ENCODE measurements at places on chromosomes 5 and 9. TPM values are rescaled to one million over a fixed set of nuclear protein-coding genes. Genes with fewer than 3 reads are reported as not detected.

DNA sequence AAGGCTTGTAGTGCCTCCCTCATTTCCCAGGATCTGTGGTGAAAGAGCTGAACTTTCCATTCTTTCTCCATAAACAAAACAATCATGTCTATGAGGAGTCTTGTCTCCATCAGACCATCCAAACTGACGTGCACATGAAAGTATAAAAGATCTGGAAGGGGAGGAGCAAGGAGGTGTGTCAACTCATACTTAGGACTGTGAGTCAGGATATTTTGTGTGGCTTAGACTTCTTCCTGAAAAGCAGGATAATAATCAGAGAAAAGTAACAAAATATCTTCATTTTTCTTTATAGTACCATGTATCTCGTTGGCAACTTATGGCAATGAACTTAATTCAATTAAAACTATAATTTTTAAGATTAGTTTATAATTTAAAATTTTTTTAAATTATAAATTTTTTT is 96.0 kb upstream of the PRRC1 start:
- DNase-seq = no peak
- H3K4me1 ChIP-seq = no peaks in the 10 kb centered on the region
- no peak overlapping the region for H3K27ac ChIP-seq
- H3K27me3 ChIP-seq = no peaks in the 10 kb centered on the region
- H3K4me3 ChIP-seq = no peak overlapping the region

DNA sequence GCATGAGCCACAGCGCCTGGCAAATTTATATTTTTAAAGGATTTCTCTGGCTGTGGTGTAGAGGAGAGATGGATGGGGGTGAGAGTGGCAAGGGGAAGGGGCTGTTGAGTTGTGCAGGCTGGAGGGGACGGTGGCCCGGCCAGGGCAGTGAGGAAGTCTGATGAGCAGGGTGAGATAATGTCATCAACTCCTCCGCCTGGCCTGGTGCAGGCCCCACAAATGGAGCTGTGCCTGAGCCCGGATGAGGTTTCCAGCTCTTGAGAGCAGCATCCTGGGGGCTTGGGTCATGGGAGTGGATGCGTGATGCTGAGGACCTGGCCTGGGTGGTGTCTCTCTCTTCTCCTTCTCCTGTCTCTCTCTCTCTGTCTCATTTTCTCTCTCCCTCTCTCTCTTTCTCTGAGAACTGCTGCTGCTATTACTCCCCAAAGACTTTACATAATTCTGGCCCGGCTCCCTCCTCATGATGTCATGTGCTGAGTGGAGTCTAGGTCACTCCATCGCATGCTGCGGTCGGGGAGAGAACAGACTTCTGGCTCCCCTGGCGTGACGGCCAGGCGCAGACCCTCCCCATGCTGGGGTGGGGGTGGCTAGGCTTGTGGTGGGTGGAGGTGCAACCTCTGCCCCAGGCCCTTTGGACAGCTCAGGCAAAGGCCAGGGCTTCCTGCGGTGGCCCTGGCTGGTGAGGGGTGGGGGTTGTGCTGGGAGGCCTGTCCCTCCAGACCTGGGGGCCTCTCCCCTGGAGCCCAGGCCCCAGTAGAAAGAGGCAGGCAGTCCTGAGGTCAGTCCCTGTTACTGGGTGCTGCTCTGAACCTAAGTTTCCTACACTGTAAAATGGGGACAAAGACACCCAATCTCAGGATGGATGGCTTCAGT is 26.4 kb downstream of the FGF18 start:
- peaks cover 6% of the 10 kb centered on the region for H3K36me3 ChIP-seq
- H3K27me3 ChIP-seq = no peaks in the 10 kb centered on the region
- DNase-seq = no peak
- H3K4me1 ChIP-seq = no peaks in the 10 kb centered on the region
- no peak overlapping the region for H3K4me3 ChIP-seq

- no peak overlapping the region for H3K27ac ChIP-seq
- H3K36me3 ChIP-seq = no peaks in the 10 kb centered on the region
- H3K4me1 ChIP-seq = peaks cover 9% of the 10 kb centered on the region
- no peaks in the 10 kb centered on the region for H3K27me3 ChIP-seq
Measured at GRCh38 chr9:87878989-87879511, 3.6 kb upstream of the SPATA31E1 start.

DNA sequence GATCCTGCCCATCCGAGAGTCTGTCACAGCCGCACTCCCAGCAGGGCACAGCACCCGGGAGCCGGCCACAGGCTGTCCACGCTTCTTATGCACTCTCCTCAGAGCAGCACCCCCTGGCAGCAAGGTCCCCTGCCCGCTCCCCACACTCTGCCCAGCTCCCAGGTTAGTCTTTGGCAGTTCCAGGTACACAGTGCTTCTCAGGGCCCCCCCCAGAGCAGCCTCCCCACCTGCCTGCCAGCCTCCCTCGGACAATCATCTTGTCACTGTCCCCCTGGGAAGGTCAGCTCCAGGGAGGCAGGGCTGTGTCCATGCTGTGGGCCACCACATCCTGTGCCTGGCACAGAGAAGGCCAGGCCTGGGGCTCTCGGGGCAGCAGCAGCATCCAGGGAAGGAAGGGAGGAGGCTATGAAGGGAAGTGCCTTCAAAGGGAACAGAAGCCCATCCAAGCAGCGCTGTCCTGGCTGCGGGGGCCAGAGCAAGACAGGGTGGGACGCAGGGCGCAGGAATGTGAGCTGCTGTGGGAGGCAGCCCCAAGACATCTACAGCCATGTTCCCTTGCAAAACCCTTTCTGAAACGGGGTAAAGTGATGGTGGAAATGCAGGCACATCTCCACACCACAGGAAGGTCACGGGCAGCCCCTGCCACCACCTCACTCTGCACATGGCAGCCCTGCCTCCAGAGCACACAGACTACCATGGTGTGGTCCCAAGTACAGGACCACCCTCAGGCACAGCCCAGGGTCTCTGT is 68.6 kb upstream of the ADAMTS2 start:
- H3K4me3 ChIP-seq = no peak overlapping the region
- no peak overlapping the region for H3K27ac ChIP-seq
- DNase-seq = no peak
- H3K36me3 ChIP-seq = peaks cover 6% of the 10 kb centered on the region

- no peak overlapping the region for H3K27ac ChIP-seq
- peaks cover 7% of the 10 kb centered on the region for H3K4me1 ChIP-seq
- DNase-seq = no peak
- no peaks in the 10 kb centered on the region for H3K36me3 ChIP-seq
Measured at GRCh38 chr5:56565644-56566043, 249.7 kb upstream of the MAP3K1 start.

GRCh38 chr9:8779478-8779877 is 979.9 kb upstream of the DMAC1 start:
- DNase-seq = no peak
- no peaks in the 10 kb centered on the region for H3K36me3 ChIP-seq
- no peak overlapping the region for H3K27ac ChIP-seq
- H3K27me3 ChIP-seq = no peaks in the 10 kb centered on the region

- no peak for DNase-seq
- H3K27me3 ChIP-seq = no peaks in the 10 kb centered on the region
- no peaks in the 10 kb centered on the region for H3K4me1 ChIP-seq
- H3K4me3 ChIP-seq = no peak overlapping the region
- no peaks in the 10 kb centered on the region for H3K36me3 ChIP-seq
Measured at GRCh38 chr5:109953761-109954160, 264.0 kb downstream of the MAN2A1 start.

DNA sequence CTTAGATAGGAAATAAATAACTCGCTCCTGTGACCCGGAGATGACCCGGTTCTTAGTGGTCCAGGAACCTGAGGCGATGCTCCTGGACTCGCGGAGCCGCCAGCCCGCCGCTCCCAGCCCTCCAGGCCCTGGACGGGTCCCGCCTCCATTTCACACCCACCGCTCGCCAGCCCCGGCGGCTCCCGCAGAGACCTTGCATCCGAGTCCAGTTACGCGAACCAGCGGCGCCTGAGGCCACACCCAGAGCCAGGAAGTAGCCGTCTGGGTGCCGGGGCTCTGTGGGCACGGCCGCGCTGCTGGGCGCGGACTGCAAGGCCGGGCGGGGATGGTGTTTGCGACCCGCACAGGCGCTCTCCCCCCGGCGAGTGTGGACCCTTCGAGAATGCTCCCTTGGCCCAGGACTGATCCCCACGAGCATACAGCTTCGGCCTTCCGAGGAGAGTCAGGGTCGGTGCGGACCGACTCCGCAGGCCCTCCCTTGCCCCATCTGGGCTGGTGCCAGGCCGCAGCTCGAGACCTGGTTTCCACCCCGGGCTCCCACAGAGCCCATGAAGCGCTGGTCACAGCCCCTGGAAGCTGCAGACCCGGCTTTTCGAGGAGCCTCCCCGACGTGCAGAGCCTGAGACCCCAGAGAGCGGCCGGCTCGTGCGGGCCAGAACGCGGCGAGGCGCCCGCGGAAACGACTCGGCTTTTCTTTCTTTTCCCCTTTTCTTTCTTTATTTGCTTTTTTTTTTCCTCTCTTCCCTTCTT is 5.2 kb upstream of the BARX1 start:
- peaks cover 7% of the 10 kb centered on the region for H3K27me3 ChIP-seq
- no peak overlapping the region for H3K27ac ChIP-seq
- H3K4me1 ChIP-seq = peaks cover 8% of the 10 kb centered on the region
- no peaks in the 10 kb centered on the region for H3K36me3 ChIP-seq

- DNase-seq = no peak
- H3K27ac ChIP-seq = no peak overlapping the region
- no peaks in the 10 kb centered on the region for H3K27me3 ChIP-seq
- no peak overlapping the region for H3K4me3 ChIP-seq
Measured at GRCh38 chr5:96337048-96337781, 95.8 kb downstream of the PCSK1 start.

DNA sequence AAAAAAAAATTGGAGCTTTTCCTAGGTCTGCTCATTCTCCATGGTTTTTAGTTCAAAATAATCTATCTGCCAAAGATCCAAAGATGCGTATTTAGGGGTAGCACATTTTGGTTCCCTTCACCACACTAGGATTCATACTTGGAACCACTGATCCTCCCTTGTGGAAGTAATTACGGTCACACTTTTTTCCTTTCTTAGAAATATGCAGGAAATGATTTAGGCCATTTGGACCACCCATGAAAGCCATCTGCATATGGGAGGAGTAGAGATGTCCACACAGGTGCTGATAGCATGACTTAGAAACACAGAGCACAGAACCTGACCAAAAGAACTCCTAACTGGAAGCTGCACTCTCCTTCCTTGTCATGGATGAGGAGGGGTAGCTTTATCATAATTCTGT is 105.9 kb upstream of the RAI14 start:
- no peaks in the 10 kb centered on the region for H3K36me3 ChIP-seq
- no peaks in the 10 kb centered on the region for H3K4me1 ChIP-seq
- DNase-seq = no peak
- H3K27ac ChIP-seq = no peak overlapping the region
- no peaks in the 10 kb centered on the region for H3K27me3 ChIP-seq

DNA sequence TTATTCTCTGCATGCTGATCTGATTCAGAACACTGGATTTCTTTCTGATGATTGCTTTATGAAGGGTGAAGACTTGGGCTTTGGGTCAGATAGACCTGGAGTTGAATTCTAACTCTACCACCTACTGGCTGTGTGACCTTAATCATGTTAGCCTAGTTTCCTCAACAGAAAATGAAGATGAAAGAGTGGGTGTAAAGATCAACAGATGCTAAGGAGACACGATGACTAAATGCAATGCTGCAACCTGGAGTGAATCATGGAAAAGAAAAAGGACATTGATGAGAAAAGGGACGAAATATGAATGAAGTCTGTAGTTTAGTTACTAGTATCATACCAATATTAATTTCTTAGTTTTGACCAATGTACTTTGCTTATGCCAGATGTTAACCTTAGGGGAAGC is 27.8 kb upstream of the DENND1A start:
- peaks cover 19% of the 10 kb centered on the region for H3K27me3 ChIP-seq
- DNase-seq = peak; percentile 28
- H3K4me1 ChIP-seq = peaks cover 9% of the 10 kb centered on the region

DNA sequence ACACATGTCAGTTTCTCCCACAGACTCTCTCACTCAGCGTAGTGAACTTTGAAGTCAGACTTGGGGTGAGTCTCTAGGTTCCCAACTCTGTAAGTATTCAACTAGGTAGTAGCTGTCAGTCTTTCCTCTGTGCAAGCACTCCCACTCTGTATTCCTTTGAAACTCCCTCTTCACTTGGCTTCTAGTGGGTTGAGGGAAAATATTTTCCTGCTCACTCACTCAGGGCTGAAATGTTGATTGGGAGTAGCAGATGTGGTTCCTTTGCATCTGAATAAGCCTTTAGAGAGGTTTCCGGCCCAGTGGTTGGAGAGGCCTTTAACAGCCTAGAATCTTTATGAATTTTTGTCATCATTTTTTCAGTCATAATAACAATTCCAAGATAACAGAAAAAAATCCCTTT is 18.1 kb upstream of the ARRDC3 start:
- no peak overlapping the region for H3K4me3 ChIP-seq
- H3K4me1 ChIP-seq = no peaks in the 10 kb centered on the region
- H3K27ac ChIP-seq = no peak overlapping the region
- DNase-seq = no peak
- peaks cover 6% of the 10 kb centered on the region for H3K36me3 ChIP-seq
- no peaks in the 10 kb centered on the region for H3K27me3 ChIP-seq

- no peak overlapping the region for H3K27ac ChIP-seq
- DNase-seq = no peak
- no peak overlapping the region for H3K4me3 ChIP-seq
- H3K4me1 ChIP-seq = peaks cover 5% of the 10 kb centered on the region
- H3K36me3 ChIP-seq = peaks cover 13% of the 10 kb centered on the region
- H3K27me3 ChIP-seq = no peaks in the 10 kb centered on the region
Measured at GRCh38 chr5:53571403-53571802, 11.0 kb downstream of the NDUFS4 start.

DNA sequence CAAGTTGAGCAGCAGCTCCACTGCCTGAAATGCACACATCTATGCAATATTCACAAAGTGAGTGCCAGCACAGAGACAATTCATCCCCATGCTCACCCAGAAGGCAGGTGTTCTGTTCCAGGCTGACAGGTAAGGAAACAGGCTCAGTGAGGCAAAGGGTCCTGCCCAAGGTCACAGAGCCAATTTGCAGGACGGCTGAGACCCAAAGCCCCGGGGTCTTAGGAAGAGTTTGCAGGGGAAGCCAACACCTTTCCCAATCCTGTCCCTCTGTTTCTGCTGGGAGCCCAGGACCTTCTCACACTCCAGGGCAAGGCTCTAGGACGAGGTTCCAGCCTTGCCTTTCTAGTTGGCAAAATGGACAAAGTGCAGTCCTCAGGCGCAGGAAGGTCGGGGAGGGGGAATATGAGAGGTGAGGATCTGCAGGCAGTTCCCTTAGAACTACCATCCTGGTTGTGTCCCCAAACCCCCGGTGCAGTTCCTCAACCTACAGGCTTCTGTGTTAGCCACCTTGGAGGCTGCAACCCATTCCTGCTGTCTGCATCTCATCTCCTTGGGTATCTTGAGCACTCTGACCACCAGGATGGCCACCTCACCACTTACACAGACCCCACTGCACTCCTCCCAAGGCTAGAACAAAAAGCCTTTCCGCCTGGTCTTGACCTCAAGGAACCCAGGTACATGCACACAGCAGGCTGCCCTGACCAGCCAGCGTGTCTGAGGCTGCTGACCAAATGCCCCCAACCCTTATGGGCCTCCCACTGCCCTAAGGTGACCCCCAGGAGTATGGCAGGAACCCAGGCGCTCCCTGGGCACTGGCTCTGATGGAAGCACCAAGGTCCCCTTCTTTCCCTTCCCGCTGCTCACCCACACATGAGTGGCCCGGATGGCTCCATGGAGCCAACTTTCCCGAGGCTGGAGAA is 1.9 kb upstream of the BRD3 start:
- DNase-seq = no peak
- peak overlapping the region; percentile 75 for H3K4me3 ChIP-seq
- H3K36me3 ChIP-seq = no peaks in the 10 kb centered on the region
- H3K4me1 ChIP-seq = no peaks in the 10 kb centered on the region
- peak overlapping the region; percentile 59 for H3K27ac ChIP-seq

ZSWIM6 gene
- 13.5 TPM for total RNA-seq

C9orf153 gene
- total RNA-seq = not detected

GPR21 gene
- not detected for total RNA-seq

FCN1 gene
- not detected for total RNA-seq

CD72 gene
- total RNA-seq = 1.8 TPM

STOM gene
- total RNA-seq = 231 TPM

CCNI2 gene
- 0.12 TPM for total RNA-seq

All from MCF 10A (cell line).